ENCODE measurements at places on chromosomes 6 and 20.

DNA sequence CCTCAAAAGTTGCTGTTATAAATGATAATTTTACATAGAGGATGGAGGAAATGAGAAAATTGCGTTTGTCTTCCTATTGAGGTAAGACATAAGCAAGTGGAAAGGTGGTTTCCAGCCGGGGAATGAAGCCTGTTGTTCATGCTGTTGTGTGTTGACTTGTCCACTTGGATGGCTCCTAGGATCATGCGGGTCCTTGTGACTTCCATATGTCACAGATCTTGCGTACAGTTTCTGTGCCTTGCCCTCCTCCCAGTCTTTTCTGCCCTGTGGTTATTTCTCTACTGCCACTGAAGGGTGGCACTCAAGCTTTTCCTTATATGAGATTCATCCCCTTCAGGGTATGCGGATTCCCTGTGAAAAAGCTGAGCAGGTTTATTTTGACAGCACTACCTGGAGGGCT is 116.6 kb downstream of the CARMIL1 start:
- DNase-seq: no peak

- DNase-seq: no peak
Measured at GRCh38 chr6:129491436-129491835, 218.5 kb downstream of the ARHGAP18 start.

DNA sequence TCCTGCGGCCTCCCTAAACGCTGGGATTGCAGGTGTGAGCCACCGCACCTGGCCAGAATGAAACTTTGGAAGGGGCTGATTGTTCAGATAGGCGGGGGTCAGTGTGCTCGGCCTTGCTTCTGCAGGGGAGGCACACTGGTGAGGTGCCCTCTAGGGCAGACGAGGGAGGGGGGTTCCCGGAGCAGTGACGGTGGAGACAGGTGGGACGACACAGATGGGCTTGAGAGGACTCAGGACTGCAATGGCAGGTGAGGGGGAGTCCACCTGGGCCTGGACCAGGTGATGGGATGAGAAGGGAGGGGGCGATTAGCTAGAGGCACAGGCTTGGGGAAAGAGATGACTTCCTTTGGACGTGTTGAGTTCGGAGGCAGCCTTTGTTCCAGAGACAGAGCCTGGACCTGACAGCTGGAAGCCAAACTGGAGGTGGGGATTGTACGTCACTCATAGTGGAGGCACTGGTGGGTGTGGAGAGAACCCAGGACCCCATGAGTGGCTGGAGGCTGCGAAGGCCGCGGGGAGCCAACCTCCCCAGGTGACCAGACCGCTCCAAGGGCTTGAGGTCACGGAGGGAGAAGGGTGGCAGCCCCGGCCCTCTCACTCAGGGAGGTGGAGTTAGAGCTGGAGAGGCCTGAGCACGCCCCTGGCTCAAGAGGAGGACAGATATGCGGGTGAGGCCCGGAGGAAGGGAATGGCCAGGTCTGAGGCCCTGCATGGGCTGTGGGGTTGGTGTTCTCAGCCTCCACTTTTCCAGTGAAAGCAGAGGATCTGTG is 10.5 kb upstream of the MAP1LC3A start:
- DNase-seq: no peak

DNA sequence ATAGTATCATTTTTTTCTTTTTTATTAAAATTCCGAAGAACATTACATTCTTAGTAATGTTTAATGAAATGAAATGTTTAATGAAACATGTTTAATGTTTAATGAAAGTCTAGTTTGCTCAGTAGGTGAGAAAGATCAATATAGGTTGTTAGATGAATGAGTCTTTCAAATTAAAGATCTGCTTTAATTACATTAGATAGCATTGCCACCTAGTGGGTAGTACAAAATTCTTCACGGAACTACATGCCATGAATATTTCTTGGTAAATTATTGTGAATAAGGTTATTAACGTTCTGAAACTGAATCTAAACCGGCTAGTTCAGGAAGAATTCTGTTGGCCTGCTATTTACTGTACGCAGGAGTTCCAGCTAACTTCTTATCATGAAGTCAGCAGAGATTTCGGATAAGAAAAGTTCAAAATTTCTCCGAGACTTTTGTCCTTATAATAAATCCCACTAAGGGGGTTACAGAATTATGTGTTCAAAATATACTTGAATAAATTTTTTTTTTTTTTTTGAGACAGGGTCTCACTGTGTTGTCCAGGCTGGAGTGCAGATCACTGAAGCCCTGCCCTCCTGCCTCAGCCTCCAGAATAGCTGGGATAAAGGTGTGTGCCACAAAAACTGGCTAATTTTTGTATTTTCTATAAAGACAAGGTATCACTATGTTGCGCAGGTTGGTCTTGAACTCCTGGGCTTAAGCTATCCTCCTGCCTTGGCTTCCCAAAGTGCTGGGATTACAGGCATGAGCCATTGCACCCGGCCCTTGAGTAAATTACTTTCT is 7.9 kb upstream of the GMNN start:
- no peak for DNase-seq

Data from cardiac septum (tissue), 1 donor.